ENCODE measurements at places on chromosomes 7 and 10.

DNA sequence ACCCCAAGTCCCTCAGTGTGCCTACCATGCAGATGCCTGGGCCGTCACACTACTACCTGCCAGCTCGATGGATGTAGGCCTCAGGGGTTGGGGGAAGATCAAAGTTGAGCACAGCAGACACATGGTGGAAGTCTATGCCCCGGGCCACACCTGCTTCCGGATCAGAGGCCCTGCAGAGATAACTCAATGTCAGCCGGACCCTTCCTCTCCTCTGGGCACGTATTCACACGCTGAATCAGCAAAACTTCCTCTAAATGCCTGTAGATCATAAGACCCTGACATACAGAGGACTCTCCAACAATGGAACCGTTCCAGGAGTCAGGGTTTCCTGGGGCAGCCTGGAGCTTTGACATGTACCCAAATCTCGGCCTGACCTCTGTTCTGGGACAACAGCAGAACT is 3.7 kb downstream of the DDX56 start:
- DNase-seq: no peak

DNA sequence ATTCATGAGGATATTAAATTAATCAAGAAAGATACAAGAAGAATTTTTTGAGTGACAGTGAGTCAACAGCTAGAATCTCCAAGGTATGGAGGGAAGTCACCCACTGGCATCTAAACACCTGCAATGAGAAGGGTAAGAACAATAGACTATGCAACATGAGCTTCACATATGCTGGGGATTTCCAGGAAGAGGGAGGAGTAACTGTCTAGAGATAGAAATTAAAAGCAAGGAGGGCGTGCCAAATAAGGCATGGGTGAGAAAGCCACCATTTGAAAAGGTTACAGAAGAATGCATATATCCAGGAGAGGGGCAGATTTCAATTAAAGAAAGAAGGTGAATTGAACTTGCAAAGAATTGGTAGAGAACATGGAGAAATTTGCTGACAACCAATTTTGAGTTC is 365.7 kb downstream of the GPR37 start:
- no peak for DNase-seq

GRCh38 chr7:102874166-102874829 is 38.5 kb upstream of the LRRC17 start:
- DNase-seq: peak; percentile 85

- DNase-seq: no peak
Observed at GRCh38 chr10:16518822-16519221, 2.9 kb downstream of the C1QL3 start.

GRCh38 chr7:4800926-4801838 is 25.8 kb downstream of the AP5Z1 start:
- no peak for DNase-seq

- DNase-seq: no peak
Observed at GRCh38 chr7:39527296-39527695, 38.9 kb upstream of the YAE1 start.

DNA sequence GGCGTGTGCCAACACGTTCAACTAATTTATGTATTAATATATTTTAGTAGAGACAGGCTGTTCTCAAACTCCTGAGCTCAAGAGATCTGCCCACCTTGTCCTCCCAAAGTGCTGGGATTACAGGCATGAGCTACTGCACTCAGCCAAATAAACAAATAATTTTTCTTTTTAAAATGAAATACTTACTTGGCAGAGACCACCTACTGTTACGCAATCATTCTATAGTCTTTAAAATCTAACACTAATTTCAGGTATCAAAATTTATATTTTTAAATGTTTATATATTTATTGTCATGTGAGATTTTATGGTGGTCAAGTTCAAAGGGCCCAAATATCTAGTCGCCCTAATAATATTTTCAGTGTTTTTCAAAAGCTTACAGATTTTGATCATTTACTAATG is 323.3 kb downstream of the PCDH15 start:
- no peak for DNase-seq

- no peak for DNase-seq
Observed at GRCh38 chr10:75417522-75417927, 13.9 kb upstream of the LRMDA start.

- DNase-seq: no peak
Observed at GRCh38 chr7:99631295-99632109, 14.8 kb downstream of the ZSCAN25 start.

DNA sequence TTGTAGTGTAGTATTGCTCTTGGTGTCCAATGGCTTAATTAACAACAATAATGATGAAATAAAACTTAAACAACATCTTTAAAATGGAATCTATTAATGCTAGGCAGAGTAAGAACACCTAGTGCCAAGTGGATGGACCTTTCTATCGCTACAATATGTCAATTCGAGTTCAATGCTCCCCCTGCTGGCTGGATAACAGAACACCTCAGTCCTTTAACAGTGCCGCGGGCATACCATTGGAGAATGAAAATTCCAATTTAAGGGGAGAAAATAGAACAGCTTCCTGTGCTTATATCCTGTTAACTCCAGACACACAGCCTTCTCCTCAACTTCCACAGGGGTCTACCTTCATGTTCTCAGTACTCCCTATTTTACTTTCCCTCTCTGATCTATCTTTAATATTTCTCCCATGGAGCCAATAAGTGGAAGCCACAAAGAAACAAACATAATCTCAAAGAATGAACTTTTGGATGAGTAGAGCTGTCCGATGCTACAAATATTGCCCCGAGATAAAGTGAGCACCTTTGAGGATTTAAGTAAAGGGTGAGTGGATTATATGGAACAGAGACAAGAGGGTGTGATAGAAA is 41.4 kb downstream of the COL1A2 start:
- peak; percentile 29 for DNase-seq

- DNase-seq: no peak
Observed at GRCh38 chr10:99431190-99431760, 851 bp upstream of the GOT1 start.

GRCh38 chr7:79893991-79894390 is 240.6 kb upstream of the GNAI1 start:
- no peak for DNase-seq

DNA sequence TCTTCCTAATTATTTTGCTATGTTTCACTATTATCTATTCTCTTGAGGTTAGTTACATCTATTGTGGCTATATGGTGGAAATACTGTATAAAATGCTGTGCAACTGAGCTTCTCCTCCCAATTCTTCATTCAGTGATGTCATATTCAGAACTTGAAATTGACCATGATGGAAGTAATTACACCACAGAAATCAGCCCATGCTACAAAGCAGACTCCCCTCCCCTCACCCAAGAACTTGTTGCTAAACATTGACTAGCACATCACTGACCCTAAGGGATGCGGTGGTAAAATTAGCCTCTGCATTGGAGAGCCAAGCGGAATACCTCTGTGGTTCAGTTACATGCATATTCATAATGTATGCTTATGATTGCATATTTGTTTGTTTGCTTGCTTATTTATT is 8.8 kb downstream of the CALD1 start:
- DNase-seq: no peak

DNA sequence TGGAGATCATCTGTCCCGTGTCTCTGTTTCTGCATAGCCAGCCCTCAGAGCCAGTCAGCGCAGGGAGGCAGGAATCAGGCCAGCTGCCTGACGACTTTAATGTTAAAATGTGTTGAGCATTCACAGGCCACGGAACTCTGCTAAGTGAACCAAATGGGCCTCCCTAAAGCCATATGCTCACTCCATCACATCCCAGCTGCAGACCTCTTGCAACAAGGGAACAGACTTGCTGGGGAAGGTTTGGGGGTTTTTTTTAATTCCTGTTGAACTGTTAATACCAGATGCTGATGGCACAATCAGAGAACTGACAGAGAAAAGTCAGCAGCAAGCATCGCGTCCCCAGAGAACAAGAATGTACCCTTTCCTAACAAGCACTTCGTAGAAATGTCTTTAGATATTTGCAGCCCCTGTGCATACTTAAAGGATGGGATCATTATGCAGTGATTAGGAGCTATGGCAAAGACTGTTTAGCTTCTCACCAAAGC is 900.4 kb upstream of the AUTS2 start:
- DNase-seq: no peak

DNA sequence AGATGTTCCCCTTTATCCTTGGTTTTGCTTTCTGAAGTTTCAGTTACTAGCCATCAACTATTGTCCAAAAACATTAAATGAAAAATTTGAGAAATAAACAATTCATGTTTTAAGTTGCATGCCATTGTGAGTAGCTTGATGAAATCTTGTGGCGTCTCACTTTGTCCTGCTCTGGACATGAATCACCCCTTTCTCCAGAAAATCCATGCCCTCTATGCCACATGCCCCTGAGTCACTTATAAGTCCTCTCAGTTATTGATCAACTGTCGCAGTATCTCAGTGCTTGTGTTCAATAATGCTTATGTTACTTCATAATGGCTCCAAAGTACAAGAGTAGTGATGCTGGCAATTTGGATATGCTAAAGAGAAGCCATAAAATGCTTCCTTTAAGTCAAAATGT is 208.0 kb upstream of the FERD3L start:
- DNase-seq: no peak

GRCh38 chr10:35633006-35633980 is 8.8 kb downstream of the FZD8 start:
- DNase-seq: no peak

DNA sequence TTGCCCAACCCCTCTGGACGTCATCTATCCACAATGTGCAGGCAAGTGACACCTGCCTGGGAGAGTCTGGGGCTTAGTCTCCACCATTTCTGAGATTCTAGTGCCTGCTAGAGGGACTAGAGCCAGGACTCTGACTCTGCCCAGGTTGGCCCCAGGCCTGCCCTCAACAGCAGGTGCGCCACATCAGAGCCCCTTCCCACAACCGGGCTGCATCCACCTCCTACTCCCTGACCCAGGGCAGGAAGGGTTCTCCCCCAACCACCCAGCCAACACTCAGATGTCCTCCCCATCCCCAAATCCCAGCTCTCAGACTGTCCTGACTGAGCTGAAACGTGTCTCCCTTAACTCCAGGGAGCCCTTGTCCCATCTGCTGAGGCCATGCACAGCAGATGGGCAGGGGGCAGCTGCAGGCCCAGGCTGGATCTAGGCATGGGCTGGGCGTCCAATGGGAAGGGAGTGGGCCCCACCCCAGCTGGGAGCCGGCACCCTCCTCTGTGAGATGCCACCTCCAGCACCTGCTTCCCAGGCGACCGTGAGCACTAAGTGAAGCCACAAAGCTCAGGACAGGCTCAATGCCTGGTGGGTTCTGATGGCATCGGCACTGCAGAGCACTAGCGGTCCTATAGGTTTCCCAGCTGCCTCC is 49.2 kb downstream of the RASGEF1A start:
- DNase-seq: no peak

GRCh38 chr7:142024547-142024946 is 28.9 kb downstream of the MGAM start:
- DNase-seq: no peak

DNA sequence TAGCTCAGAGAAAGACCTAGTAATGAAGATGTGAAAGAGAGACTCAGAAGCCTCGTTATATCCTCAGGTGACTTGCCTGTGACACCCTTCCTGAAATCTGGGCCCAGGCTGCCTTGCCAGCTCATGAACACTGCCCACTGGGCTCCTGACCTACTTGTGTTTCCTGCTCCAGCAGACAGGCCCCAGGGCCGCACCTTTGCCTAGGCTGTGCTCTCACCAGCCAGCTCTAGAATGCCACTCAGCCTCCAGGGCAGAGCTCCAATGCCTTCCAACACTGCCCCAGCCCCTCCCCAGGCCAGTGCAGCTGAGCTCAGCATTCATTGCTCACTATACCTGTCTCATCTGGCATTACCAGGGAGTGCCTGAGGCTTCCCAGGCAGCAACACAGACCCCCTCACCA is 94.3 kb downstream of the DLG5 start:
- DNase-seq: peak; percentile 31

GRCh38 chr7:79734181-79734580 is 280.7 kb upstream of the MAGI2 start:
- DNase-seq: no peak

DNA sequence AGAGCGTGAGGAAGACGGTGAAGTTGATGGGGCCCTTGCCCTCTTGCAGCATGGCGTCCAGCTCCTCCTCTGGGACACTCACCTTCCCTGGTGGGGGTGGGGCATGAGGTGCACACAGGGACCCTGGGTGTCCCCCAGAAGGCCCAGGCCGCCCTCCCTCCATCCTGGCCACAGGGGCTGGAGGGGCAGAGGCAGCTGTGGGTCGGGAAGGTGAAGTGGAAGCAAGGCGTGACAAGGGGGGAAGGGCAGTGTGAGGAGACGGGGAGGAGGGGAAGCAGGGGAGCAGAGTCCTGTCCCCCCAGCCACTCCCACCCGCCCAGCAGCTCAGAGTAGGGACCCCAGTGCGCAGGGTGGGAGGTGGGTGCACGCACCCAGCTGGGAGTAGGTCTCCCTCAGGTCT is 791 bp downstream of the MYL7 start:
- DNase-seq: no peak

DNA sequence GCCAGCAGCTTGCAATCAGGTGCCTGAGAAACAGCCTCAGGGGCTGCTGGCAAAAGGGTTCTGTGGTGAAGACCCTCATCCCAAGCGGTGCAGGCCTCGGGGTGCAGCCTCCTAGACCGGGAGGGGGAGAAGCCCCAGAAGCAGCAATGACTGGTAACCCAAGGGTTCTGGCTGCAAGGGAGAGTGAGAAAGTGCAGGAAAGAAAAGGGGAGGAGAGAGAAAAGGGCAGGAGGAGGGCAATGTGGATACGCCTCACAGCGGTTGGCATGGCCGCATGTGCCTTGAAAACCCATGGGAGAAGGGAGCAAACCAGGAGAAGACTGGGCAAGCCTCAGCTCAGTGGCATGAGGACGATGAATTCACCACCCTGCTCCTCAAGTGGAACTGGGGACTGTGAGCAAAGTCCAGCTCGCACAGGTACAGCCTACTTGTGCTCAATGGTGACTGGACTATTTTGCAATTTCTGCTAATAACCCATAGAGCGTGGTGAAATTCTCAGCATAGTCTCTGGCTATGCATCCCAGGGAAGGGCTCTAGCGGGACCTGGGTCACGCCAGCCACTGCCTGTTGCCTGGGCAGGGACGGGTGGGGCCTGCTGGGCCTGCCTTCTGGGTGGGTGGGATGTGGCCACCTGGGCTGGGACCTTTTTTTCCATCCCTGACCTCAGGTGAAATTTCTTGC is 6.2 kb downstream of the CLRN3 start:
- DNase-seq: no peak

DNA sequence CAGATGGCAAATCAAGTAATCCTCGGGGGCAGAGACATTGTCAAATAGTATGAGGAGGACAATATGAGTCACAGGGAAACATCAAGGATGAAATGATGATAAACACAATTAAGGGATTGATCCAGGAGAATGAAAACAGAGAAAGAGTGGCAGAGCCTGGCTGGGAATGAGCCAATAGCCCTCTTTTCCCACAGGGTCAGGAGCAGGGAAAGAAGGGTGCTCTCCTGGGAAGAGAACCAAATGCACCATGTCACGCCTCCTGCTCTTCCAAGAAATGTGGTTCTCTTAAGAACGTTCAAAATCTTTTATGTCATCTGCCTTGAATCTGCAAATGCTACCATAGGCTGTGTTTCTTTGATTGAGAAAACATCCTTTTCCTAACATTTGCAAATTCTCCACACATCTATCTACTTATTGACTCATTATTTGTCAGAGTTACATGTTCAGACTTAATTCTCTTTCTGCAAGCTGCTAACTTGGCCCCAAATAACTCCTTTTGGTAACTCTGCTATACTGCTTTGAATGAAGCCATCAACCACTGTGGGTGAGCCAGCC is 50.6 kb downstream of the HIPK2 start:
- no peak for DNase-seq

- DNase-seq: no peak
Observed at GRCh38 chr7:148982654-148983199, 45.6 kb downstream of the PDIA4 start.

Data from T-helper 1 cell (primary cell).